Hematopoietic multipotent progenitor cell (in vitro differentiated cells): ENCODE measurements at places on chromosomes 2 and 18.
A peak's percentile ranks its signal among the peaks of the same experiment; 100 is the strongest.

- DNase-seq = no peak
These were observed 3.3 kb upstream of the ORC2 start for GRCh38 chr2:200966770-200967169.

- no peak for DNase-seq
These were observed 628.6 kb downstream of the CCDC85A start for GRCh38 chr2:56812432-56812831.

DNA sequence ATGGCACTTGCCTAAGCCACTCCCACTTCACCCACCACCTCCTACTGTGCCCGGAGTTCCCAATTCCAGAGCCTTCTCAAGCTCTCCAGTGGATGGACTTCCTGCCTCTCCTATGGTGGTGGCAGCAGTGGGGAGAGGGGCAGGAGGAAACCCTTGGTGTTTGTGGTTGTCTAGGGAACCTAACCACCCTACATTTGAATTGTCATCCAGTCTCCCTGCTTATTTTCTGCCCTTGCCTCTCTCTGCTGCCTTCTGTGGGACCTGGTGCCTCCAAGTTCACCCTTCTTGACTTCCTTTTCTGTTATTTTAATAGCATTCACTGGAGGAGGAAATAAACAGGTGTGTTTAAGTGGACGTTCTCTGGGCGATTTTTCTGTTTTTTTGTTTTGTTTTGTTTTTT is 50.0 kb upstream of the HPCAL1 start:
- no peak for DNase-seq

- DNase-seq = no peak
These were observed 39.0 kb downstream of the TGFA start for GRCh38 chr2:70514612-70515055.

DNA sequence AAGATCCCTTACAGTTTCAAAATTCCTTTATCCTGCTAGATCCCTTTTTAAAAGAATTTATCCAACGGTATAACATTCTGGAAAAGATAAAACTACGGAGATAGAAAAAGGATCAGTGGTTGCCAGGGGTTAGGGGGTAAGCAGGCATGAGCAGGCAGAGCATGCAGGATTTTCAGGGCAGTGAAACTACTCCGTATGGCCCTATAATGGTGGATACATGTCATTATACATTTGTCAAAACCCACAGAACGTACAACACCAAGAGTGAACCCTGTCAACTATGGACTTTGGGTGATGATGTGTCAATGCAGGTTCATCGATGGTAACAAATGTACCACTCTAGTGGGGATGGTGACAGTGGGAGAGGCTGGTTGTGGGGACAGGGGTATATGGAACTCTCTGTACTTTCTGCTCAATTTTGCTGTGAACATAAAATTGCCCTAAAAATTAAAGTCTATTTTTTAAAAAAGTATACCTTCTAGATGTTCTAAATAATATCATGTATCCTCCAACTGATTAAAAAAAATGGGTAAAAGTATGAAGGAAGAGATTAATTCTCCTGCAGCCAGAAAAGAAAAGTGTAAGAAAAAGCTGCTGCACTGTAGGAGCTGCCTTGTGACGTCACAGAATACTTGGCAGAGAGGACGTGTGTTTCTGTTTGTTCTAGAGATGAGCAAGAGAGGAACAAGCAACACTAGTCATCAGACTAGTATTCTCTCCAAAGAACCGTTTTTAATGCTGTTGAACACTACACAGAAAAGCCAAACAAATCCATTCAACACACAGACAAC is 23.6 kb downstream of the ANKRD44 start:
- peak; percentile 43 for DNase-seq

- no peak for DNase-seq
These were observed 323.5 kb downstream of the CELF4 start for GRCh38 chr18:37242091-37242490.

DNA sequence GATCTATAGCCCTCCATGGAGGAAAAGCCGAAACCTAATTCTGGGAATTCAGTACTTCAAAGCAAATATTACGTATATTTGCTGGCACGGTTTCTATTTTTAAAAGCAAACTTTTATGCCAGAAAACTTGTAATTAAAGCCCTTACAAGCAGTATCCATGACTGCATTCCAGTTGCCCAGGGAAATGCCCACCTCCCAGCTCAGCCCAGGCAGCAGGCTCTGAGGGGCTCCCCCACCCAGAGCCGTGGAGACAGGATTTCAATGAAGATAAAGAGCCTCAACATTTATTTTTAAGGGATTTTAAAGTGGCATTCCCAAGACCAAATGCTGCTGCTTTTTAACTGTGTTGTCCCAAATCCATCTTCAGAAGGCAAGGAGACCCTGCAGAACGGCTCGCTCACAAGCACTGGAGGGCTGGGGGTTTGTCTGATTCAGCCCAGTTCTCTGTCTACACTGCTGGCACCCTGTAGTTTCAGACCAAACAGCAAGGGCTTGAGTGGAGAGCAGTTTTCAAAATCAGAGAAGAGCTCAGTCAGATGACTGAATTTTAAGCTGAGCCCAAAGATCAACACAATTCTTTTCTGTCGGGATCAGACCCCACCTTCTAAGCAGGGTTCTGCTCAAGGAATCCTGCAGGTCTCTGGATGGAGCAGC is 105.1 kb downstream of the KCNF1 start:
- DNase-seq = no peak

DNA sequence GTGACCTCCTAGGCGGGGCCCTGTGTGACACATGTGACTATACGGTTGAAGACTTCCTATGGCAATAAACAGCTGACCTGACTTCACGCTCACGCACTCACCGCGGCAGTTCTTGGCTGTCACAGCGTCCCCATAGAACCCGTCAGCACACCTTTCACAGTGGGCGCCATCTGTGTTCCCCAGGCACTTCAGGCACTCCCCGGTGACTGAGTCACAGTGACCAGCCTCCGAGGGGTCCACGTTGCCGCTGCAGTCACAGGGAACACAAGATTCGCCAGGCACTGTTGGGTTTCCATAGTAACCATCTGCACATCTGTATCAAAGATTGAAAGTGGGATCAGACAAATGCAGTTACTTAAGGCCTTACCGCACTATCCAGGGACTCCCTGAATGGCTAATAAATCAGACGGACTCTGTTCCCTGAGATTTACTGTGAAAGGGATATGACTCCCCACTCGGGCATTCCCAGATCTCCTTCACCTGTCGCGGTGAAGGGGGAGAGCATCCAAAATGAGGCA is 94.5 kb downstream of the LAMA1 start:
- DNase-seq = no peak

- DNase-seq = peak; percentile 59
These were observed 1.6 kb upstream of the IGFBP5 start for GRCh38 chr2:216696751-216697560.

DNA sequence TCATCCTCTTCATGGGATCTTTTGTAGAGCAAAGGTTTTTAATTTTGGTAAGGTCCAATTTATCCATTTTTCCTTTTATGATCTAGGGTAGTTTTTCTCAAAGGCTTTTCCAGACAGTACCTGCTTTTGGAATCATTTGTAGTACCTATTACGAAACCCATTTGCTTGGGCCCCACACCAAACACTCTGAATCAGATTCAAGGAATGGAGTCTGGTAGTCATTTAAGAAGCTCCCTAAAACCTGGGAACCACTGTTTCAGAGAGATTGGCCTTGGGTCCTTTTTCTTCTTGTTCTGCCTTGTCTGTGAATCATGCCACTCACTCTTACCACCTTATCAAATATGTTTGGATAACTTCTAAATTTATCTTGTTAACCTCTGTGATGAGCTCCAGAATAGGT is 40.3 kb downstream of the OSBPL6 start:
- no peak for DNase-seq

GRCh38 chr18:76788571-76789317 is 33.6 kb upstream of the ZNF236 start:
- DNase-seq = no peak

- DNase-seq = no peak
These were observed 11.3 kb downstream of the MYO7B start for GRCh38 chr2:127546797-127547196.

GRCh38 chr2:80151248-80151647 is 153.3 kb downstream of the LRRTM1 start:
- no peak for DNase-seq

DNA sequence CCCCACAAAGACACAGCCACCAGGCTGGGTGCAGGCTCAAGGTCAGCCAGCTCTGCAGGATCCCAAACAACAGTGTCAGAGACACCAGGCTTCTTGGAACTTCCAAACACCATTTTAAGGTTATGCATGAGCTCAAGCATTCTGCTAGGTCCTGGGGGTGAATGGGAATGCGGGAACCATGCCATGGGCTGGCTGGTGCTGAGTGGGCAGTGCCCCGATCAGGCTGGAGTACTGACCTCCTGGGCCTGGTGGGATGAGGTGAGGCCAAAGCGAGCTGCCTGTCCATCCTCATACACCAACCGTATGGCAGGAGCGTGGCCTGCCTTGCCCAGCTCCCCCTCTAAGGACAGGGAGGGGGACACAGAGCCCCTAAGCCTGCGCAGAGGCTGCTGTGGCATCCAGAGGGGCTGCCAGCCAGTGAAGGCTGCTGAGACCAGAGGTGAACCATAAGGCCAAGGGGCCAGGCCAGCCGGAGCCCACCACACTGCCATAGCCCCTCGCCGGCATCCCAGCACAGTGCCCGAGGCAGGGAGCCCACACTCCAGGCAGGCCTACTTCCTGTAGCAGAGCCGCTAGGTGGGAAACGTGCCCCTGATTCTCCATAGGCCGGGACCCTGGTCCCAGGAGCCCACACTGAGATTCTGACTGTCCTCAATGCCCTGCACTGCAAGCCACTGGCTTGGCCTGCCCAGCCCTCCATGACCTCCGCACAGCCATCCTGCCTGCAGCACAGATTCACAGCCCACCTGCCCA is 135.0 kb downstream of the HDAC4 start:
- no peak for DNase-seq
